Hematopoietic multipotent progenitor cell treated with erythropoietin and hydrocortisone succinate and interleukin-3 and kit ligand, for 8 days (in vitro differentiated cells): ENCODE measurements at places on chromosomes 6 and 20.

GRCh38 chr6:116019428-116019827 lies 41.3 kb downstream of the FRK start:
- no peak for DNase-seq

DNA sequence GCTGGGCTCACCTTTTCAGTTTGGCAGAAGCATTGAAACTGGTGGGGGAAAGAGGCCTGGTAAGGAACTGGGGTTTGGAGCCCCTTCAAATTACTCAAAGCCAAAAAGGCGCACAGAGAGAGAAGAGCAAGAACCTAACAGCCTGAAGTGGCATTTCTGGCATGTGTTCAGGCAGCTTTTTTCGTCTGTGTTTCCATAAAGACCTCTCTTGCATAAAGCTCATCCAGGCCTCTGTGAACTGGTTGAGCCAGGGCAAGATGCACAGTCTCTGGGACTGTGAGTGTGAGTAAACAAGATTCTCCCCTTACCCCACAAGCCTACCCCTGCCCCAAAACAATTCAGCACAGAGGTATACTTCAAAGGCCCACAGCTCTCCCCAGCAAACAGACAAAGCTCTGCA lies 167.8 kb downstream of the QRSL1 start:
- DNase-seq: no peak

GRCh38 chr6:110529355-110529754 lies 52.9 kb upstream of the SLC22A16 start:
- DNase-seq: peak; percentile 53

DNA sequence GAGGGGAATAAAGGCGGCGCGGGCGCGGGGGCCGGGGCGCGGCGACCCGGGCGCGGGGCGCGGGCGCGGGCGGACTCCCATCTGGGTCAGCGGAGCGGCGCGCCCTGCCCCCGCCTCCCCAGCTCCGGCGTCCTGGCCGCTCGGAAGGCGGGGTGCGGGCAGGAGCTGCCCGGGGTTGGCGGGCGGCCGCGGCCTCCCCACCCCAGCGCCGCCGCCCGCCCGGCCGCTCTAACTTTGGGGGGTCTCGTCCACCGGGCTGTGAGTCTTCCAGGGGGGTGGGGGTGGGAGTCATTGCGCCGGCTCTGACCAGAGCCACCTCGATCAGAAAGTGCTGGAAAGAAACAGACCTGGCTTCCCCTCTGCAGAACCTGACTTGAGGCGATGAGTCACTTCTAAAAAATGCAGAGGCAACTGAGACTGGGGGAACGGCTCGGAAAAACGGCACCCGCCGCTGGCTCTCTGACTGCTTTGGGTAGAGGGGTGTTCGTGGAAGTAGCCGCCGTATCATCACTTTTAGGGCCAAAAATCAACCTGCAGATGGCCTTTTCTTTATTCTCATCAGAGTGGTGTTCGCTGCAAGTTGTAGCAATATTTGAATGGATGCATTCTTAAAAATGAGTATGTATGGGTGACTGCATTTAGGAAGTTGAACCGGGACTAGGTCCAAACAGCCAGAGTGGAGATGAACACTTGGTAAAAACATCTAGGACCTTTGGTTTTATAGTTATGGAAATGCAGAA lies 667 bp downstream of the CAP2 start:
- DNase-seq: no peak

DNA sequence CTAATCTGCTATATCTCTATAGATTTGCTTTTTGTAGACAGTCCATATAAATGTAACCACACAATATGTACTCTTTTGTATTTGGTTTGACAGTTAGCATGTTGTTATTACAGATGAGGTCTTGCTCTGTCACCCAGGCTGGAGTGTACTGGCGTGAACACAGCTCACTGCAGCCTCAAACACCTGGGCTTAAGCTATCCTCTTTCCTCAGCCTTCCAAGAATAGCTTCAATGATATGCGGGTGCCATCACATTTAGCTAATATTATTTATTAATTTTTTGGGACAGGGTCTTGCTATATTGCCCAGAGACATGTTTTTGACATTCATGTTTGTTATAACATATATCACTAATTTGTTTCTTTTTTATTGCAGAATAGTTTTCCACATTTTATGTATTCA lies 10.8 kb downstream of the REPS1 start:
- no peak for DNase-seq

GRCh38 chr6:156870924-156871539 lies 93.9 kb downstream of the ARID1B start:
- DNase-seq: no peak

- no peak for DNase-seq
Observed at GRCh38 chr6:75128878-75129570, 76.8 kb downstream of the COL12A1 start.

- DNase-seq: no peak
Observed at GRCh38 chr6:79330704-79331103, 96.2 kb upstream of the HMGN3 start.

DNA sequence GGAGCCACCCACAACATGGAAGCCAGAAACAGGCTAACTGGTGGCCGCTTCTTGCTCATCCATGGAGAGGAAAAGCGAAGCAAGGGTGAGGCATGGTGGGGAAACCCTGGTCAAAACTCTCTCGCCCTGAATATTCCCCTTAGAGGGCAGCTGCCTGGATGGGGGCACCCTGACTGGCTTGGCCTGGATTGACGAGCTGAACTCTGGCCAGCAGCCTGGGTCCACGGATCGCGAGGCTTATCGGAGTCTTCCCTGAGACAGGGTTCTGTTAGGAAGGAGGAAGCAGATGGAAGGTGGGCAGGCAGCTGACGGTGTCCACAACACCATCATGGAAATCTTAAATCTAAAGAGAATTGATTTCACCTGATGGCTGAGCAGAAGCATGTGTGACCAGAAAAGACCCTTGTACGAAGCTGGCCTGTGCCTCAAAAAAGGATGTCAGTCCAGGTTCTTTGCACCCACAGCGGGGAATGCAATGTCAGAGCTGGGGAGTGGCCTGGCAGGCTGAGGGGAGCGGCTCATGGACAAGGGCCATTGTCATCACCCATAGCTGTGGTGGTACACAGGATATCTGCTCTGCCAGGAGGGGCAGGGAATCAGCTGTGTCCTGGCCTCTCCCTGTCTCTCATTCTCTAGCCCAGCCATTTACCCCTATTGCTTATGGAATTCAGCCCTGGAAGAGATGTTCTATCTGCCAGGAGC lies 109.4 kb upstream of the SNX9 start:
- no peak for DNase-seq

GRCh38 chr20:24406750-24407149 lies 62.7 kb upstream of the SYNDIG1 start:
- no peak for DNase-seq

- no peak for DNase-seq
Observed at GRCh38 chr6:113447088-113447831, 409.9 kb upstream of the MARCKS start.

- DNase-seq: no peak
Observed at GRCh38 chr20:19888269-19888671, 128.9 kb upstream of the NAA20 start.

GRCh38 chr6:168890981-168891365 lies 362.7 kb downstream of the THBS2 start:
- no peak for DNase-seq

- DNase-seq: no peak
Observed at GRCh38 chr20:45323731-45324130, 15.6 kb upstream of the MATN4 start.

GRCh38 chr20:13936781-13937576 lies 53.4 kb downstream of the SEL1L2 start:
- DNase-seq: no peak

DNA sequence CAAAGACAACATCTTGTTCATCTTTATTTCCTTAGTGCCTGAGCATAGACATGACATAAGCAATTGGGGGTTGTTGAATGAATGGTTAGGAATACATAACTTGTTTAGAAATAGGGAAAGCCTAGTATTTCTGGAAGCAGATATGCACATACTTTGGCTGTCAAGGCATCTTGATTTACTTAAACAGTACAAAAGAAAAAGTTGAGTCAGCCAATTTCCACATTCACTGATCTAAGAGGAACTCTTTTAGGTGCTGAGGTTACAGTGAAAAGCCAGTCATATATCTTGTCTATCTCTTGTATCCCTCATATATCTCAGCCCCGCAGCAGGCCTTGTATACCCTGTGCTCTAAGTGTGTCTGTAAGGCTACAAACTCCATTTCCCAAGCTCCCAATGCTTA lies 11.6 kb downstream of the ZKSCAN4 start:
- no peak for DNase-seq

DNA sequence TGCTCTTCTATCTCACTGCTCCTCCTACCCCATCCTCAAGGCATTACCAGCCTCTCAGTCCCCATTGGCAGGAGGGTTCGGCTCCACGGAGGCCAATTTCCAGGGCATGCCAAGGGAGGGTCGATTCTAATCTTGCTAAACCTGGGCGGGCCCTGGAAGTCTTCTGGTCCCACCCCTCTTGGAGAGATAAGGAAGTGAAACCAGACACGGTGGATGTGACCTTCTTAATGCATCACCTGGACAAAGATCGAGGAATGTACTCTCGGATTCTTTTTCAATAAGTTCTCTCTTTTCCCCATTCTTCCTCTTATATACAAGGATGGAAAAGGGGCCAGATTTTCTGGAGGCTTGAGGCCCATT lies 112.2 kb upstream of the ARMC2 start:
- peak; percentile 28 for DNase-seq

DNA sequence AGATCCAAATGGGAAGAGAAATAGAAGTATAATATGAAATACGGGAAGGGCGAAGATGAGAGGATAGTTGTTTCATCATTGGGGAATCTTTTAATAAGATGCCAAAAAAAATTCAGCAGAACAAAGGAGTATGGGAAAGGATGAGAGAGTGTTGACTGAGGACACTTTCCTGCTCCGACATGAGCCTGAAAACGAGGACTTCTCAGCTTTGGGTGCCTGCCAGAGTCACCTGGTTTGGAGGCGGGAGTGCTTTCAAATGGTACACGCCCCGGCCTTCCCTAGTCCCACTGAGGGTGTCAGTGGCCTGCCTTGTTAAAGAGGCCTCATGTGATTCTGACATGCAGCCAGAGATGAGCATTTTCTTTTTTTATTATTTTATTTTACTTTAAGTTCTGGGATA lies 250.9 kb downstream of the ANKRD60 start:
- DNase-seq: no peak
